ENCODE measurements at places on chromosomes 6 and 20.
A peak's percentile ranks its signal among the peaks of the same experiment; 100 is the strongest.

DNA sequence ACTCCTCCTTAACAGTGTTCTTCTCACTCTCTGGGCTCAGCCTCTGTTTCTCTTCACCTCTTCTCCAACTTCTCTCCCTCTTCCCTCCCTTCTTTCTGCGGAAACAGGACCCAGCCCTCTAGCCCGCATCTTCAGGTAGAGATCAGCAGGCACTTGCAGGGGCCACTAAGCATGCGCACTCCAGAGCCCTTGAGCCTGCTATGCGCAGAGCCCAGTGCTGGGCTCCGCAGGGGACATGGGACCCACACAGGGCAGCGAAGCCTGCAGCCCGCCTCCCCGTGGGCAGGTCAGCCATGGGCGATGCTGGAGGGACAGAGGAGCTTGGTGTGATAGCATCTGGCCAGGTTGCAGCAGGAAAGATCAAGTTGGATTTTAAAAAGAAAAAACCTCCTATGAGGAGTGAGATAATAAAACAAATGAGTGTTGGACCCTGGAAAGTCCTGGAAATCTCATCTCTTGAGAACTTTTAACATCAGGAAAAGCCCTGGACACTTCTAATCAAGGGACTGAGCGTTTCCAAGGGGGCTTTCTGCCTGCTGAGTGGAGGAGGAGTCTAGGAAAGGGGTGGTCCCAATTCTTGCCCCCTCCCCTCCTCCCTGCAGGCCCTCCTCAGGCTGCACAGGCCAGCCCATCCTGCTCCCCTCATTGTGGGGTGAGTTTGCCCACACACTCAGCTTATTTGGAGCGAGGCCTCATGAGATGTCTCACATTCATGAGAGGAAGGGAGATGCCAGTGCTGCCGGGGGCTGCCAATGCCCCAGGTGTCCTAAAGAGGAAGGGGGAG lies 71.9 kb downstream of the MDGA1 start:
- no peak for DNase-seq

GRCh38 chr20:17502105-17502504 lies 29.1 kb downstream of the BFSP1 start:
- DNase-seq, result no peak

DNA sequence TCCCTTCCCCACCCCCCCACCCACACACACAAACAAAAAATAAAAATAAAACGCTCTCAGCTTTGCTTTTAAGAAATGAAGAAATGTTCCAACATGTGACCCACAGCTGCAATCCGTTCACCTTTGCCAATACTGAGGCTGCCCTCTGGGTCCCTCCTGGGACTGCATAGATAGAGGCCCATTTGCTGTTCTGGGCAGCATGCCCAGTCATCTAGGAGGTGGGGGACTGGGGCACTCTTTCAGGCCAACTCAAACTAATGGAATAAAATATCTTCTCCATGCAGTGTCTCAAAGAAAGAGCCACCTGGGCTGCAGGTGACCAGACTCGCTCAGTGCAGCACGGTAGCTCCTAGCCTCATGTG lies 79.9 kb downstream of the SLC22A3 start:
- DNase-seq, result no peak

GRCh38 chr6:115838763-115839401 lies 221.8 kb downstream of the FRK start:
- no peak for DNase-seq

- DNase-seq, result no peak
These were observed 20.0 kb downstream of the KHDRBS2 start for GRCh38 chr6:62265906-62266525.

GRCh38 chr6:1700278-1700967 lies 90.7 kb downstream of the FOXC1 start:
- peak; percentile 2 for DNase-seq

DNA sequence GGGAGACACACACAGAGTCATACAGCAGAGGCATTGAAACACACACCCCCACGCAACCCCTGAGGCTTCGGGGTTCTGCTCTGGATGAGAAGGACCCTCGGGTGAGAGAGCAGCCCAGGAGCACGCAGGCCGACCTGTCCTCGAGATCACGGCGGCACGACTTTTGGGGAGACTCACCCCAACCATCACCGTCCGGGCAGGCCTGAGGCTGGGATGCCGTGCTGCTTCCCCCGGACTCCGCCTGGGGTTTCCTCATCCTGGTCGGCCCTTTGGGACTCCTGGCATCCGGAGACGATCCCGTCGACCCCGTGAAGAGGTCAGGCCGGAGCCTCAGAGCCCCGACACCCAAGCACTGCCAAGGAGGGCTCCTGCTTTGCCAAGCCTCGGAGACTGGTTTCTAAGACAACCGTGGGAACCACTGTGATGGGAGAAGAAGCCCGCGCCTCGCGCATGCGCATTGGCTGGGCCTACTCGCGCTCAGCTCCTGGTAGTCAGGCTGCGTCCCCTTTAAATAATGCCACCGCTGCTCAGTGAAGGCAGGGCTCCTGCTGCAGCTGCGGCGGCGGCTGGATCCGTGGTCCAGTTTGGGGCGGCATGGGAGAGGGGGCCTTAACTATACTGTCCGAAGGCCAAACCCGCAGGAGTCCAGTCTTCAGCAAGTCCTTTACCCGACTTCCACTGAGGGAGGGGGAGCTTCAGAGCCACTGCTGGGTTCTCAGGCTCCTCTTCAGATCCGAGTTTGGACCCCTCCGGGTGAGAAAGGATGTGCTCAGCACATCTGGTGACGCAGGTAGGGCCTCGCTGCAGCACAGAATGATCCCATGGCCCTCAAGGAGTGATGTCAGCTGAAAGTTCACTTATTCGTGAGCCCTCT lies 171.4 kb upstream of the ZNF337 start:
- DNase-seq, result peak; percentile 86

DNA sequence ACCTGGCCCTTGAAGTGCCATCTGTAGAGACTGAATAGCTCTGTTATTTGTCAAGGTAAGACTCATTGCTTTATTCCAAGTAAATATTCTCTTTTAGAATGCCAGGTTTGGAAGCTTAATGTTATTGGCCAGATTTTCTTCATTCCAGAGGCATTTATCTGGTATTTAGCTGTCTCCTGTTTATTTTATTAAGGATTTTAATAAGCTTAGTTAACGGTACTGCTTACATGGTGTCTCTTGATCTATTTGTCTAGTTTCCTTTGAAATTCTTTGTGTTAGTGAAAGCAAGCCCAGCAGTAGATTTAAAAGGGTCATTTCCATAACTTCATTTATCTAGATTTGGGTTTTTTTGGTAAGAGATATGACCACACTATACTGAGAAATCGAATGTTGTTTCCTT lies 7.7 kb downstream of the RALY start:
- DNase-seq, result no peak

GRCh38 chr6:145137425-145137824 lies 597.9 kb downstream of the EPM2A start:
- no peak for DNase-seq
